Body of pancreas (tissue), 4 donors: ENCODE measurements at places on chromosomes 4 and X. TPM values are rescaled to one million over a fixed set of nuclear protein-coding genes. Genes with fewer than 3 reads are reported as not detected.

ETDA gene
- total RNA-seq: not detected

STATH gene
- total RNA-seq: not detected

DIPK2B gene
- 6.7 TPM for total RNA-seq

CTAG1B gene
- total RNA-seq: not detected

GLUD2 gene
- 4.0 TPM for total RNA-seq

PCDH7 gene
- 2.6 TPM for total RNA-seq

SUPT20HL1 gene
- total RNA-seq: 0.26 TPM

NR3C2 gene
- total RNA-seq: 18.8 TPM

DNA sequence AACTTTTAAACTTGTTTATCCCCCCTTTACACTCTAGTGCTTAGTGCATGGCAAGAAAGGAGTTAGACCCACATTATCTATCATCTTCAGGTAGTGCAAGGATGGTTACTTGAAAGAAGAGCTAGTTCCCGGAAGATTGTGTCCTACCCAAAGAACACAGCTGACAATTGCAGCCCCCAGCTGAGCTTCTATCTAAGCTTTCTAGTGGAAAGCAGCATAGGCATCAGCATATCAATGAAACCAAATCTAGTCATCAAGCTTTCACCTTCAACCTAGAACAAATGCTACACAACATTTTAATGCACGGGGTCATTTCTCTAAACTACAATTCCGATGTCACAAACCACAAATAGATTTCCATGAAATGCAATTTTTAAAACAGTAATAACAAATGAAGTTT is 88.9 kb upstream of the TFDP3 start:
- H3K27ac ChIP-seq: no peak overlapping the region
- H3K4me1 ChIP-seq: no peaks in the 10 kb centered on the region
- no peak overlapping the region for H3K4me3 ChIP-seq
- peaks cover 2% of the 10 kb centered on the region for H3K36me3 ChIP-seq
- no peak for DNase-seq

DNA sequence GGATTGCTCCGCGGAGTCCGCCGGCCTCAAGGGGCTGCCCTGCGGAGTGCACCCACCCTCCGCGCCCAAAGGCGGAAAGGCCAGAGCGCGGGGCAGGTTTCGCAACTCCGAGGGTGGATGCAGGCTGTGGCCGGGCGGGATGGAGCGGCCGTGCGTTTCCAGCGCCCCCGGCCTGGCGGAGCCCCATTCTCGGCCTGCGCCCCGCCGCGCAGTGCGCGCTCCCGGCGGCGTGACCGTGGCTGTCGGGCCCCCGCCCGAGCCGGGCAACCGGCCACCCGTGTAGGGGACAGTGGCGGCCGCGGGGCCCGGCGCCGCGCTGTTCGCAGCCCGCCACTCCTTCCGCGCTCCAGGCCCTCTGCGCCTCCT is 331 bp downstream of the SETD7 start:
- peak overlapping the region; percentile 62 for H3K4me3 ChIP-seq
- H3K36me3 ChIP-seq: no peaks in the 10 kb centered on the region
- H3K27me3 ChIP-seq: no peaks in the 10 kb centered on the region
- H3K4me1 ChIP-seq: peaks cover 71% of the 10 kb centered on the region
- peak overlapping the region; percentile 97 for H3K27ac ChIP-seq
- peak; percentile 62 for DNase-seq

GRCh38 chr4:170931321-170931720 is 841.6 kb upstream of the AADAT start:
- H3K4me3 ChIP-seq: no peak overlapping the region
- H3K27ac ChIP-seq: no peak overlapping the region
- H3K36me3 ChIP-seq: no peaks in the 10 kb centered on the region
- no peak for DNase-seq

DNA sequence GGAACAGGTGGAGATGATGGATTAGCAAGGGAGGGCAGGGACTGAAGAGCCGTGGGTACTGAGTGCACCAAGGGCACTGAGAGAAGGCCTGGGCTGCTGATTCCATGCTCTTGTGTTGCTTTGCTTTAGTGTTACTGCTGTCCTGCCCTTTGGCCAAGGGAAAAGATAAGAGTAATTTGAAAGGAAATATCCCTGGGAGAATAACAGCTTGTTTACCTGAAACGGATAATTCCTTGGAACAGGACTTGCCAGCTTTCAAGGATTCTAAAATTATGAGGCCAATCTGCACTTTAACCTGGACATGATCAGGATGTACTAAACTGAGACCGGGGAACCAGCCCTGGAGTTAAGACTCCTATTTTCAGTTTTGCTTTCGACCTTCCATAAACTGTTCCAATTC is 20.4 kb downstream of the FAM9C start:
- peak overlapping the region; percentile 18 for H3K27ac ChIP-seq
- DNase-seq: peak; percentile 32
- H3K4me3 ChIP-seq: no peak overlapping the region
- H3K4me1 ChIP-seq: peaks cover 13% of the 10 kb centered on the region
- no peaks in the 10 kb centered on the region for H3K27me3 ChIP-seq

DNA sequence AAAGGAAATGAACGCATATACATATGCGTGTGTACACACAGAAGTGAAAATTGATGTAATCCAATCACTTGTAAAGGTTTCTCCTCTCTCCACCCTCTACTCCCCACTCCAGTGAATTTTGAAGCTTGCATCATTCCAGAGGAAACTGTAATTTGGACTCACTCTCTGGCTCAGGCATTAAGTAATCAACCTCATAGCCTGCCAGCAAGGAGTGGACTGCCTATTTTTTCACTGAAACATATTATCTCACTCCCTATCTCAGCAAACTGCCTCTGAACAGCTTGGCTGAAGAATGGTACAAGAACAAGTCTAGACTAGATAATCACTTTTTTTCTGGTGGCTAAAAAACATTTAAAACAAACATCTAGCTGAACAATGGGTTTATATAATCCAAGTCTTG is 124.2 kb downstream of the C4orf51 start:
- H3K27ac ChIP-seq: no peak overlapping the region
- H3K4me1 ChIP-seq: peaks cover 6% of the 10 kb centered on the region
- no peaks in the 10 kb centered on the region for H3K27me3 ChIP-seq
- peak; percentile 27 for DNase-seq
- no peaks in the 10 kb centered on the region for H3K36me3 ChIP-seq

GRCh38 chrX:68568136-68568535 is 69.3 kb downstream of the YIPF6 start:
- no peak overlapping the region for H3K4me3 ChIP-seq
- H3K4me1 ChIP-seq: no peaks in the 10 kb centered on the region
- no peaks in the 10 kb centered on the region for H3K27me3 ChIP-seq
- no peak for DNase-seq
- H3K36me3 ChIP-seq: no peaks in the 10 kb centered on the region

- H3K4me3 ChIP-seq: no peak overlapping the region
- no peaks in the 10 kb centered on the region for H3K27me3 ChIP-seq
- no peak overlapping the region for H3K27ac ChIP-seq
These were observed 283.6 kb downstream of the FRMPD4 start for GRCh38 chrX:12421918-12422317.

- no peaks in the 10 kb centered on the region for H3K36me3 ChIP-seq
- no peaks in the 10 kb centered on the region for H3K4me1 ChIP-seq
- DNase-seq: no peak
- H3K4me3 ChIP-seq: no peak within 1 kb of the TSS
- no peaks in the 10 kb centered on the region for H3K27me3 ChIP-seq
These were observed at the start of gene GPR173 for GRCh38 chrX:53048169-53049126. Gene GPR173 (plus strand): TSS chrX:53048789. CDS start chrX:53076622, 27,833 bp downstream.

- DNase-seq: no peak
- no peak overlapping the region for H3K4me3 ChIP-seq
- no peaks in the 10 kb centered on the region for H3K27me3 ChIP-seq
- no peaks in the 10 kb centered on the region for H3K4me1 ChIP-seq
These were observed 242.7 kb upstream of the ETNPPL start for GRCh38 chr4:109005523-109005922.

GRCh38 chrX:10023821-10024220 is 56.7 kb downstream of the CLDN34 start:
- no peak overlapping the region for H3K4me3 ChIP-seq
- H3K27me3 ChIP-seq: no peaks in the 10 kb centered on the region
- H3K36me3 ChIP-seq: no peaks in the 10 kb centered on the region

- peak; percentile 7 for DNase-seq
- H3K4me3 ChIP-seq: no peak overlapping the region
- H3K36me3 ChIP-seq: no peaks in the 10 kb centered on the region
- H3K27me3 ChIP-seq: no peaks in the 10 kb centered on the region
- H3K27ac ChIP-seq: no peak overlapping the region
These were observed 515.4 kb downstream of the ZNF674 start for GRCh38 chrX:46029777-46030176.

DNA sequence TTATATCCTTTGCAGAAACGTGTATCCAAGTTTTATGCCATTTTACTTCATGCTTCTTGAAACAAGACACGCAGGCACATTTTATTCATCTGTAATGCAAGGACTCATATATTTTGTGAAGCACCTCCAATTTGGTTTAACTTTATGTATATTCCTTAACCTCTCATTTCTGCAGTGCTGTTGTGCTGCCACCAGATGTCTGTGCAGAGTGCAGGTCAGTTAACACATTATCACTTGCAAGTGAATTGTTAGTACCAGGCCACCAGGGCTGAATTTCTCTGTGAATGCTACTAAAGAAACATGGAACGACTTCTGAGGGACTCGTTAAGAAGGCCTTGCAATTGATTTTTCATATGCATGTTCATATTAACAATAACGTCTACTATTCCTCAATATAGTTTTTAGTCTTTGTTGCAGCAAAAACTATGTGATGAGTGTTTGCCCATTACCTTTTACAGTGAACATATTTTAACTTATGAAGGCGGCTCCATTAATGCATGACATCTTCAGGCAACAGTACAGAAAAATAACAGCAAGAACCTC is 770.3 kb downstream of the NLGN4X start:
- no peaks in the 10 kb centered on the region for H3K36me3 ChIP-seq
- no peak overlapping the region for H3K27ac ChIP-seq
- no peaks in the 10 kb centered on the region for H3K4me1 ChIP-seq
- H3K4me3 ChIP-seq: no peak overlapping the region
- no peak for DNase-seq
- H3K27me3 ChIP-seq: no peaks in the 10 kb centered on the region

GRCh38 chr4:1202526-1203011 is 30.2 kb upstream of the SPON2 start:
- no peak overlapping the region for H3K4me3 ChIP-seq
- H3K4me1 ChIP-seq: no peaks in the 10 kb centered on the region
- DNase-seq: no peak
- no peak overlapping the region for H3K27ac ChIP-seq
- H3K27me3 ChIP-seq: no peaks in the 10 kb centered on the region

DNA sequence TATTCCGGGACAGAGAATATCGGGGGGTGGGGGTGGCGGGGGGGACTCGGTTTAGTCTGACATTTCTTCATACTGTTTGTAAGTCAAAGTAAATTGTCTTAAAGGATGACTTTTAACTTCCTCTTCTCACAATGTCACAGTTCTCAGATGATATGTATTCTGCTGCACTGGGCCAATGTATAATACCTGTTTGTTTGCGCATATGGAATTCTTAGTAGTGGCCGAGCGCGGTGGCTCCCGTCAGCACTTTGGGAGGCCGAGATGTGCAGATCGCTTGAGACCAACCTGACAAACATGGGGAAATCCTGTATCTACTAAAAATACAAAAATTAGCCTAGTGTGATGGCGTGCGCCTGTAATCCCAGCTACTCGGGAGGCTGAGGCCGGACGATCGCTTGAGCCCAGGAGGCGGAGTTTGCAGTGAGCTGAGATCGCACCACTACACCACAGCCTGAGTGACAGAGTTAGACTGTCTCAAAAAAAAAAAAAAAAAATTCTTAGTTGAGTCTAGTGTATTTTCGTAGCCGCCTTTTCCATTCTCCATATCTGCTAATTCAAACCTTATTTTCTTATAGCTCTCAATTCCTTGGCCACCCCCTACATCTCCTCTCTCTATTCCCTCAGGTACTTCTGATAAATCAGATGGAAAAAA is 851 bp downstream of the POLR2B start:
- no peaks in the 10 kb centered on the region for H3K36me3 ChIP-seq
- peak overlapping the region; percentile 82 for H3K27ac ChIP-seq
- peak overlapping the region; percentile 95 for H3K4me3 ChIP-seq
- no peaks in the 10 kb centered on the region for H3K27me3 ChIP-seq
- peaks cover 60% of the 10 kb centered on the region for H3K4me1 ChIP-seq

DNA sequence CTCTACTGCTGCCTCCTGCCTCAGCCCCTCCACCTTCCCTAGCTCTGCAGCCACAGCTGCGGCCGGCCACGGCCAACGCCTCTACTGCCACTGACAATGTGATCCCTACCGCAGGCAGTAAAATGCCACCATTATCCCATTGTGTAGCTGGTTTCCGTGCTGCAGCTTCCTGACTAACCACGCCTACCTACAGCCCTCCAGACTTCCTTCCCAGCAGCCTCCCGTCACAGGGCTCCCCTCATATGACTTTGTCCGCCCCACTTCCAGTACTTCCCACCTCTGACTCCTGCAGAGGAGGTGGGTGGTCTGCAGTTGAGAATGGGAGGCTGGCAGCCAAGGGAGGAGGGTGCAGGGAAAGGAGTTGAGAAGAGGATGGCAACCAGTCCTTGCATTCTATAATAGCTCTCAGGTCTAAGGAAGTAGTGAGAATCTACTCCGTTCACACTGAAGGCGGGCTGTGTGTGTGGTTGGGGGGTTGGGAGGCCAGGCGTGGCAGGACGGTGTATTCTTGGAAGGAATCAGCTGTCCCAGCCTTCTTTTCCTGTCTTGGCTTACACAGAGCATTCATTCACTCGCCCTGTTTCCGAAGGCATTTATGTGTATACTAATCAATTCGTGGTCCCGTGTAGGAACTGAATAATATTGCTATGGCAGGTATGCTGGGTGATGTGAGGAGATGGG is 33.1 kb upstream of the USP51 start:
- no peak for DNase-seq
- H3K27me3 ChIP-seq: no peaks in the 10 kb centered on the region
- H3K27ac ChIP-seq: no peak overlapping the region
- H3K4me3 ChIP-seq: no peak overlapping the region

DNA sequence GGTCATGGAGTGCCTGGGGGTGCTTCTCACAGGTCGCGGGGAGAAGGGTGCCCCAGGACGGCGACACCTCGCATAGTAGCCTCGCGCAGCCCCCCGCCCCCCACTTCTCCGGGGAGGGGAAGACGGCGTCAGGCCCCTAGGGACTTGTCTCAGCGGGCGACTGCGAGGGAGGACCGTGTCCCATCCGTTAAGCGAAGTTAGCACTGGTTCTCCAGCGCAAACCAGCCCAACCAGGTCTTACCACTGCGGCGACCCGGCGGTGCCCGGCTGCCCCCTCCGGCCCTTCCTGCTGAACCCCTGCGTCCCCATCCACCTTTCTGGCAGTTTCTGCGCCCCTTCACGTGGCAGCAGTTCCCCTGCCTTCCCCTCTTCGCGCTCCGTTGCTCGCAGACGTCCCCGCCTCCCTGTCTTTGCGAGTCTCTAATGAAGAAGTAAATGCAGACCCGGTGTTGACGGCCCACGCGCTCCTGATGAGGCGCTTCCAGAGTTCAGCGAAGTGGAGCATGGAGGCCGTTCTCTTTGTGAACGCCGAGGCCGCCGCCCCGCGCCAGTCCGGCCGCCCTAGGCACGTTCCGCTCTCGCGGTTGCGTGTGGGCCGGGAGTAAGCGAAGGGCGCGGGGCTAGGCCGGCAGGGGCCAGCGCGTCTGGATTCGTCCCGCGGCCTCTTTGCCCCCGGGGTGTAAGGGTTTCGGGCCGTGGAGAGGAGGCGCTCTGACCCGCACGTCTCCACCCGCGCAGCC is 3.0 kb downstream of the SLIT2 start:
- H3K36me3 ChIP-seq: no peaks in the 10 kb centered on the region
- H3K27me3 ChIP-seq: peaks cover 9% of the 10 kb centered on the region
- no peak overlapping the region for H3K27ac ChIP-seq
- H3K4me3 ChIP-seq: peak overlapping the region; percentile 30
- DNase-seq: peak; percentile 19
- H3K4me1 ChIP-seq: peaks cover 42% of the 10 kb centered on the region

GRCh38 chrX:14899607-14900006 is 26.4 kb downstream of the MOSPD2 start:
- no peak overlapping the region for H3K4me3 ChIP-seq
- no peak overlapping the region for H3K27ac ChIP-seq
- H3K27me3 ChIP-seq: no peaks in the 10 kb centered on the region
- no peak for DNase-seq
- H3K36me3 ChIP-seq: no peaks in the 10 kb centered on the region
